ENCODE measurements at places on chromosomes 3 and 15. TPM values are rescaled to one million over a fixed set of nuclear protein-coding genes. Genes with fewer than 3 reads are reported as not detected.

- no peak for DNase-seq
Observed at GRCh38 chr3:61983479-61983878, 389.9 kb downstream of the FEZF2 start.

CCDC13 gene
- 0.17 TPM for total RNA-seq

SLC35G2 gene
- total RNA-seq = 2.3 TPM

CFAP161 gene
- 0.94 TPM for total RNA-seq

- DNase-seq = no peak
Observed at GRCh38 chr3:61371123-61371522, 119.9 kb upstream of the FHIT start.

- no peak for DNase-seq
Observed at GRCh38 chr3:83941990-83942745, 1016.6 kb upstream of the CADM2 start.

DNA sequence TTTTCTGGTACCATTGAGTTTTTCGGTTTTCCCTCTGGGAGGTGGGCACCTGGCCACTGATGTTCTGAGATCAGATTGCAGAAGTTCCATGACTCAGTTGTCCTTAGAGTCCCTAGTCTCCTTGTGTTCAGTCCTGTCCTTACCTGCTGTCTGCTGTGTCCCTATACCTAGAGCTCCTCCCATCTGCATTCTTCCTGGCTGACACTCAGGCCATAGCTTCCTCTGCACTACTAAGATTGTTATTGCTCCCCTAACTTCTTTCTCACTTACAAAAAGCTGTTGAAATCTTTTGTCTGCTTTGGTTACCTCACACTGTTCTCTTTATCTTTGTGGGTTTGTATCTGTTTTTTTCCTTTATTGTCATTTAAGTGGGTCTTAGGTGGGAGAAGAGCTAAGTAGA, 13.2 kb downstream of the USP3 start:
- DNase-seq = no peak

- no peak for DNase-seq
Observed at GRCh38 chr15:35442742-35443141, 103.2 kb downstream of the DPH6 start.

- DNase-seq = no peak
Observed at GRCh38 chr15:71629781-71630474, 180.4 kb upstream of the NR2E3 start.

DNA sequence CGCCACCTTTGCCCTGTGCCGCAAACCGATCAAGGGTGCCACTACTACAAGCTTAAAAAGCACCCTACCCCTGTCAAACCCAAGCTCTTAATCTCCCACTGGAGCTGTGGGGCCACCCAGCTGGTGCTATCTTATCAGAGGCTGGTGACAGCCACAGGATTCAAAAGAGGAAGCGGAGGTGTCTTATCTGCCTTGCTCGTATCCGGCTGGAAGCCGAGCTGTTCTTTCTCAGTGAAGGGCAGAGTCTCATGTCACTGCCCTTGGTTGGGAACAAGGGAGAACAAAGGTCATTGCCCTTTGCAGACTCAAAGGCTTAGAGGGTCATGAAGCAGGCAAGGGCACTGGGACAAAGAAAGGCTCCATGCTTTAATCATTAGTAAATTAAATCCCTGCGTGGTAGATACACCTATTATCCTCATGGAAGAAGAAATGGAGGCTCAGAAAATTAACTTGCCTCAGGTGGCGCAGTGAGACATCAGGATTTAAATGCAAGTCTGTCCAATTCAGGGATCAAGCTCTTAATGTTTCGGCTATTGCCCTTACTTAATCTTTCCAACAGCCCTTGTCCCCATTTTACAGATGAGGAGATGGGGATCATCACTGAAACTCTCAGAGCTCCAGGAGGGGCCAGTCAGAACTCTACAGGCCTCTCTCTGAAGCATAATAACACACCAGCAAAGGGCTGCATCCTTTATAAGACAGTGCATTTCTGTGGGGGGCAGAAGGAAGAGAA, 360.0 kb upstream of the PROK2 start:
- DNase-seq = peak; percentile 39

- peak; percentile 35 for DNase-seq
Observed at GRCh38 chr3:45841420-45841756, 531 bp downstream of the LZTFL1 start.

- no peak for DNase-seq
Observed at GRCh38 chr3:64392001-64392400, 166.7 kb upstream of the PRICKLE2 start.

GRCh38 chr3:39541917-39542329, 74.4 kb downstream of the MOBP start:
- DNase-seq = no peak

DNA sequence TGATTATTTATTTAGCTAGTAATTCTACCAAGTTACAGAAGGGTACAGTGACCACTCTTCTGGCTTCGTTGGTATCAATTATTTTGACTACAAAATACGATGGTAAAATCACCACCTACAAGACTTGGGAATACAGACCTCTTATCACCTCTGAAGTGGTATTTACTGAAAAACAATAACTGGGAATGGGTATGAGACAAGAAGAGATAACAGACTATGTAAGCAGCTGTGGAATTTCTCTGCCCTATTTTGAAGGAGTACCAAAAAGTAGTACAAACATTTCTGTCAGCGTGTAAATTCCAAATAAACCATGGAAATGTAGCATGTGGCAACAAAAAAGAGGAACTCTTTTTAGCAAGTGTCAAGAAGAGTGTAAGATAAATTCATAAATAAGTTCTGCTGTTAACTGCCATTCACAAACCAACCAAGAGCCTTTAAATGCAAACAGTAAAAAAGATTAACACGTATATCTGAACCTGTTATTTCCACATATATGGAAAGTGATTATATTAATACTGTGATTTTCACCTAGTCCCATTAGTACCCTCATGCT, 77.0 kb upstream of the SLC12A8 start:
- DNase-seq = no peak

GRCh38 chr15:89633585-89633984, 21.7 kb downstream of the KIF7 start:
- DNase-seq = no peak

GRCh38 chr15:48572823-48573222, 72.7 kb downstream of the FBN1 start:
- no peak for DNase-seq

DNA sequence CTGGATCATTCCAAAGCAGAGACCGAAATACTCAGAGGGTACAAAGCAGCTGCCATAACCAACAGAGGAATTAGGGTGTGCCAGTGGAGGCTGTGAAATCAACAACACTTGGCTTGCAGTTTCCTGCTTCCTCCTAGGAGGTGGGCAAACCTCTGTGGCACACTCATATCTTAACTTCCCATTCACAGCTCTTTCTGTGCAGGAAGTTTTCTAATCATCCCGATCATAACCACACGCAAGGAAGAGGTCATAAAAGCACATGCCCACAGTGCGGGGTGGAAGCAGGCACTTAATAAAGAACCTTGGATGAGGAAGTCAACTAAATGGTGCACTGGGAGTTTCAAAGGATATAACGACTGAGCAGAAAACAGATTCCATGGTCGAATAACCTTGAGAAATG, 5.1 kb downstream of the SCAMP2 start:
- peak; percentile 46 for DNase-seq

ACTC1 gene
- 14,086 TPM for total RNA-seq

GRCh38 chr15:68806220-68807060, 14.3 kb downstream of the ANP32A start:
- no peak for DNase-seq

GRCh38 chr3:101017017-101017416, 23.8 kb upstream of the ABI3BP start:
- DNase-seq = no peak

GRCh38 chr15:94231723-94232468, 535 bp downstream of the MCTP2 start:
- DNase-seq = peak; percentile 26

- no peak for DNase-seq
Observed at GRCh38 chr3:165544432-165544831, 292.8 kb downstream of the BCHE start.

DNA sequence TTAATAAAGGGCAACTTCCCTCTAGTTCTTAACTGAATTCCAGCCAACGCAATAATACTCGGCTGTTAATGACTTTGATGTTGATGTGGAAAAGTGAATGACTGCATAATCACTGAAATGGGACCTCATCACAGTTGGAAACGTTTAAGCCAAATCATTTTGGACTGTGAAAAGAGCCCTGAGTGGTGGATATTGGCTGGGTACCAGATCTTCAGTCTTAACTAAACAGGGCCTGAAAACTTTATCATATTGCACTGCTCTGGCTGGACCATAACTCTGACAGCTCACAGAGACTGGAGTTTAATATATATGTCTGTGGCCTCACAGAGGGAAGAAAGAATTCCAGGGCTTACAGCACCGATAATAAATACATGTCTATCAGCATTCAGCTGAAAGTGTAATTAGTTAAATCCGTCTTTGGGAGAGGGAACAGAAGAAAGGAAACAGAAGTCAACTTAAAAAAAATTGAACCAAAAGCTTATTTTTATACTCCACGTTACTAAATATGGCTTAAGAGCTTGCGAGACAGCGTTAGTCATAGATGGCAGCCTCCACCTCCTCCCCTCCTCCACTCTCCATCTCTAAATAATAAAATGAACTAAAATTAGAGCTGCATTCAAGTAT, 222.3 kb upstream of the CDIN1 start:
- DNase-seq = no peak

DNA sequence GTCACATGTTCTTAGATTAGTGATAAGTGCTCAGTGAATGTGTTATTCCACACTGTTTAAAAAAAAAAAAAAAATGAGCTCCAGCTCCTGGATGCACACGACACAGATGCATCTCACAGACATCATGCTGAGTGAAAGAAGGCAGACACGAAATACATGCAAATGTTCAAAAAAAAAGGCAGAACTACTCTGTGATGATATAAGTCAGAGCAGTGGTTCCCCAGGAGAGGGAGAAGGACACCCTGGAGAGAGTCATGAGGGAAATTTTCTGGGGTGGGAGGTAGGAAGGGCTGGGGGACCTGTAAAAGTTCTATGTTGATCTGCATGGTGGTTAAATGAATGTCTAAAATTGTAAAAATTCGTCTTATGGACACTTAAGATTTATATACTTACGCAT, 4.3 kb downstream of the CSRNP1 start:
- DNase-seq = no peak

DNA sequence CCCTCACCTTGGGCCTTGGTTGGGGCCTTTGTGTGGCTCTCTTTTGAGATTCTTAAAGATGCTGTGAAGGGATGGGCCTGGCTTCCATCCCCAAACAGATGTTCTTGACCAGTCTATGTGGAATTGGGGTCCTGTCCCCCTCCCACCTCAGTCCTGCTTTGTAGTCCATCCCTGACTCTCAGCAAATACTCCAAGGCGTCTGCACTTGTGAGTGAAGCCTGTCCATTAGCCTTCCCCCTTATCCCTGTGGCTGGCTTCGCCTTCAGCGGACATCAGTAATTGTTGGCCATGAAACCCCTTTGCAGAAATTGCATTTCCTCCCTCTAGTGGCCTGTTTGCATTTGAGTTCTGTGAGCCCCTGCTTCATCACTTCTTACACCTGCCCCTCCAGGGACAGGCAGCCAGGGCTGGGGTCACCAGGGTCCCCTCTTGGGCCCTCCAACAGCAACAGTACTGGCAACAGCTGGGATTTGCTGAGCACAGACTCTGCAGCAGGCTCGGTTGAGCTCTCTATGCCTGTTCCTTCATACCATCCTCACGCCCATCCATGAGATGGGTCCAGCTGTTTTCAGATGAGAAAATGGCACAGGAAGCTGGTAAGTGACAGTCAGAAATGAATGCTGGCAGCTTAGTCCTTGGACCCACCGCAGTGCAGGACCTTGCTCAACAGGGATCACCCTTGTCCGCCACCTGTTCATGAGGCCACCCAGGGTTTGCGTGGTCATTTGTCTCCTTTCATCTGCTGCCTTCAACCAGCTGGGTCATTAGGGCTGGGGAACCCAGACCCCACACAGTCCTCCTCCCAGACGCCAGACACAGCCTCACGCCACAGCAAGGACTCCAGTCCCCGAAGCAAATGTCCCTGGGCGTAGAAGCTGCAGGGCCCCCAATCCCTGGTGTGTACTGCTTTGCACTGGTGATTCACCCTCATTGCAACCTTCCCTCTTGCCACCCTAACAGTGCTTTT, 8.9 kb upstream of the LRRK1 start:
- no peak for DNase-seq

DNA sequence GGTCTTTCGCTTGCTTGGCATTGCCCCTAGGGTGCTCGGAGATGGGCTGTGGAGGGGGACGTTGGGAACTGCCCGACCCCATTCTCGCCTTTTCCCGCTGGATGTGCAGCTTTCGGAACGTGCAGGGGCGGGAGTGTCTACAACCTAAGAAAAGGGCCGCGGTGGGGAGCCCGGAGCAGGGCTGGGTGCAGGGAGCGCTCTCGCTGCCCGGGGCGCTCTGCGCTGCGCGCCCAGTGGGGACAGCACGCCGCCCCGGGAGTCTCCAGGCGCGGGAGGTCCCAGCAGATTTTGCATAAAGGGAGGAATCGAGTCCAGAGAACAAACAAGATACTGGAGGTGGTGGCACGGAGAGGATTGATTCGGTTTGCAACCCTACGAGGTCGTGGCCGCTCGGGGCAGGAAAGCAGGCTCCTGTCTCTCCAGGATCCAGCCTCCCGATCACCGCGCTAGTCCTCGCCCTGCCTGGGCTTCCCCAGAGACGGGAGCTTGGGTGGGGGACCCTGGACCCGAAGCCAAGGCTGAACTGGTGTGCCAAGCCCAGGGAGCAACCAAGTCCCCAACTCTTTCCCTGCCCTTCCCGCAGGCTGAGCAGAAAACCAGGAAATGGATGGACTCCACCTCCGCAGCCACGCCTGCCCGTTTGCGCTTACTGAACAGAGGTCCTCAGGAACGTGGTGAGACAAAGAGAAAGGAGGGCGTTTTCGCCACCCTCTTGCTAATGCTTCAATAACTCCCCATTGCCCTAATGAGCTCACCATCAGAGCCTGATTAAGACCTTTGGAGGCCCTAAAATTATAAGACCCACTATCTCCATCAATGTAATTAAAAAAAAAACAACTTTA, 59.7 kb downstream of the NOX5 start:
- DNase-seq = peak; percentile 72

GRCh38 chr3:152257563-152258035, 11.1 kb upstream of the MBNL1 start:
- DNase-seq = no peak

GRCh38 chr3:25849091-25849490, 59.2 kb downstream of the OXSM start:
- DNase-seq = no peak

- no peak for DNase-seq
Observed at GRCh38 chr3:13706451-13706850, 157.5 kb downstream of the FBLN2 start.

ZDHHC19 gene
- not detected for total RNA-seq

DNA sequence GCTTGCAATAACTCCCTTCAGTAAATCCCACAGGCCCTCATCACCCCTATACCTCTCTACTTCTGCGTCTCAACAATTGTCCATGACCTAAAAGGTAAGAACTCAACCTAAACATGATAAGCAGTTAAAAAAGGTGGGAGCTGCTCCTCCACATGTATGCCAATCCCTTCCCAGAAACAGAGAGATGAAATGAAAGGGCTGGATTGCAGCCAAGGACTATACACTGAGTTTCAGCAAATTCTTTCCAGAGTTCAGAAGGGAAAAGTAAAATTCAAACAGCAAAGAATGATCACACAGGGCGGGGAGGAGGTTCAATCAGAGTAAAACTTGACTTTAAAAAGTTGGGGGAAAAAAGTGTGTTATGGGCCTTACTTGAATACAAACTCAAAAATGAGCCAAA, 27.5 kb downstream of the PLOD2 start:
- DNase-seq = no peak

DNAH12 gene
- total RNA-seq = 0.02 TPM
